ENCODE measurements at places on chromosomes 2 and 18. TPM values are rescaled to one million over a fixed set of nuclear protein-coding genes. Genes with fewer than 3 reads are reported as not detected.

DNA sequence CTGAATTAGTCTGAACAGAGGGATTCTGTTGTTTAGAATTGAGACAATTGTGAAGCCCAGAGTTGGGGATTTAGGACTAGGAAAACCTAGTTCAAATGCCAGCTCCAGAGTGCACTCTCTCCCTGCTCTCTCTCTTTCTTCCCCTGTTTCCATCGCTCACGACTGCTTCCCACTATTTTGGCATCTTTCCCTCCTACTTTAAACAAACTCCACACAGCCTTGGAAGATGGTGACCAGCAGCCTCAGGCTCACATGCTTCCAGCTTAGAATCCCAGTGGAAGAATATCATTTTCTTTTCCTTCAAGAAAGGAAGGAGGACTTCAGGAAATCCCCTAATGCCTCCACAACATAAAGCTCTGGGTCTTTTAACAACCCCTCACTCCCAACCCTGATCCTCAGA is 6.1 kb upstream of the DNMT3A start:
- DNase-seq, result peak; percentile 16

DNA sequence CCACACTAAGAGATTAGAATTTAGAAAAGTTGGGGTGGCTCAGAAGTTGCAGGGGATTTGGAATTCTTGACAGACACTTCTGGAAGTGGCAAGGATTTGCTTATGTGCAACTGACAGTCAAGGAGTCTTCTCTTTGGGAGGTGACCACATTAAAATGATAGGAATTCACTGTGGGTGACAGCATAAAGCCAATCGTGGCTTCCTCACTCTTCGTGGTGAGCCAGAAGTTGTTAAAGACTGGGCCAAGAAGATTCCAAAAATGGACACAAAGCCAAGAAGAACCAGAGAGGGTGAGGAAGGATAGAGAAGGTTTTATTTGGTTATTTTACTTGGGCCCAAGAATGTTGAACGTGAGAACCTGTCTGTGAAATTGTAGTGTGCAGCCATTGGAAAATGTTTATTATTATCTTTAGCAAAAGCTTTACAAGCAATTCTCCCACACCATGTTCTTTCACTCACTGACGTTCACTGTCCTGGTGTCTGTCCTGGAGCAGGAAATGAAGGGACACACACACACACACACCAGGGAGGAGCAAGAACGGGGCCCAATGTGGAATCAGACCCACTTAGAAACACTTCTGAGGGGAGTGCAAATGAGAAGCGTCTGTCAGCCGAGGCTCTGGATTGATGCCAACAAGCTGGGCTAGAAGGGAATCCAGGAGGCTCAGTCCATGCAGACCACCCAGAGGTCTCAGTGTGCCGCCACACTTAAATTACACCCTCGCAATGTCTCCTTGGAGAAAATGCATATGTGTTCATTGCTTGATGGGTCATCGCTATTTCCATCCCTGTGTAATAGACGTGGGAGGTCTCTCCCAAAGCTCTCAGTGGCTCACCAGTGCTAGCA is 37.2 kb downstream of the STEAP3 start:
- DNase-seq, result no peak

DNA sequence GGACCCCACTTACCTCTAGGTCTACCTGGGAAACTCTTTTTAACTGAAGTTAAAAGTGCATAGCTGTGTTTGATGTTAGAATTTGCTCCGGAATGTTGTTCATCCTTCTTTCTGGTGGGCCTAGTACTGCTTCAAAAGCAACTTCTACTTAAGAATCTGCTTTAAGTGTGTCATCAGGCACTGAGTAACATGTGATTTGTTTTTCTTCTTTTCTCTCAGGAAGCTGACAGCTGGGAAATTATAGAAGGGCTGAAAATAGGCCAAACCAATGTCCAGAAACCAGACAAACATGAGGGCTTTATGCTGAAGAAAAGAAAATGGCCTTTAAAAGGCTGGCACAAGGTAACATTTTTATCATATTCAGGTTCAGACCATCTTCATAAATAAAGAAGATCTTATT is 122.9 kb downstream of the PRKRA start:
- peak; percentile 37 for DNase-seq

DNA sequence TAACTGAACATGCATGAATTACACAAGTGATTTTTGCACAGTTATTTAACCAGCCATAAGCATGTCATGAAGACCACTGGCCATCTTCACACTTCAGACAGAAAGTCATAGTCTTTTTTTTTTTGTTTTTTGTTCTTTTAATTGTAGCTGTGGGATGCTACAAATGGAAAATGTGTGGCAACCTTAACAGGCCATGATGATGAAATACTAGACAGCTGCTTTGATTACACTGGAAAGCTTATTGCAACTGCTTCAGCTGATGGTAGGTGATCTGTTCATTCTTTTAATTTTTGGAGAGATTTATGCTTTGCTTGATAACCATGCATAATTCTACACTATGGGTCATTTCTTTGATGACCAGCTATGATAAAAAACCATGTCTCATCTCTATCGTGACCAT is 35.6 kb downstream of the DAW1 start:
- no peak for DNase-seq

DNA sequence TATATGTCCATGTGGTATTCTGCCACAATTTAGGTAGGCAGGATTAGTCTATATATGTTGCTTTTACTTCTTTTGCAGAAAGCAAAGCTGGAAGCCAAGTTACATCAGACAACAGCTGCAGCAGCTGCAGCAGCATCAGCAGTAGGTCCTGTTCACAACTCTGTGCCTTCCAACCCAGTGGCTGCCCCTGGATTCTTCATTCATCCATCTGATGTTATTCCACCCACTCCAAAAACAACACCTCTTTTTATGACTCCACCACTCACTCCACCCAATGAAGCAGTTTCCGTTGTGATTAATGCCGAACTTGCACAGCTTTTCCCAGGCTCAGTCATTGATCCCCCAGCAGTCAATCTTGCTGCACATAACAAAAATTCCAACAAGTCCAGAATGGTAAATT is 107.6 kb downstream of the BIRC6 start:
- DNase-seq, result no peak

DNA sequence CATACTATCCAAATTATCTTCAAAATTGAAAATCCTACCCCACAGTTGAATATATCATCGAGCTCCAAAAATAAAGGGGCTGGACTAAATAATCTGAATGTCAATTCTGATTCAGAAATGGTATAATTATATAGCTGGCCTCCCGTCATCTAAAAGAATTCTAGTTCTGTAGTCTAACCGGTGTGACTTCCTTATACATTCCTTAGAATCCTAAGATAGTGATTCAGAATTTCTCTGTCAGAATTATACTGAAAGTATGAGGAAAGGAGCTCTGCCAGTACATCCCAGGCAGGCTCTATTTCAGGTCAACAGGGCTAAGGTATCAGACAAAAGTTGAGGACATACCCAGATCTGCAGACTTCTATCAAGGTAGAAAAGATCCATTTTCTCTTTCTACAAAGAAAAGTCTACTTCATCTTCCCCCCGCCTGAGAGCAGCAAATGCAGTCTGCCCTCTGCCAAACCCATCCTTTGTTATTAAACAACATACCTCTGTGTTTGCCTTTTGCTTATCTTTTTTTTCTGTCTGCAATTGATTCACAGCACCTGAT is 128.5 kb downstream of the METTL4 start:
- no peak for DNase-seq

- no peak for DNase-seq
Measured at GRCh38 chr18:48222118-48222517, 187.1 kb downstream of the ZBTB7C start.

- DNase-seq, result no peak
Measured at GRCh38 chr2:66478299-66478698, 43.4 kb downstream of the MEIS1 start.

GRCh38 chr2:43348908-43349661 is 122.7 kb upstream of the ZFP36L2 start:
- no peak for DNase-seq

GRCh38 chr2:199692489-199692888 is 158.5 kb downstream of the FTCDNL1 start:
- DNase-seq, result no peak

GRCh38 chr18:79989195-79989497 is 783 bp upstream of the TXNL4A start:
- DNase-seq, result no peak

GRCh38 chr2:135829378-135830135 is 7.4 kb downstream of the LCT start:
- DNase-seq, result no peak

DNA sequence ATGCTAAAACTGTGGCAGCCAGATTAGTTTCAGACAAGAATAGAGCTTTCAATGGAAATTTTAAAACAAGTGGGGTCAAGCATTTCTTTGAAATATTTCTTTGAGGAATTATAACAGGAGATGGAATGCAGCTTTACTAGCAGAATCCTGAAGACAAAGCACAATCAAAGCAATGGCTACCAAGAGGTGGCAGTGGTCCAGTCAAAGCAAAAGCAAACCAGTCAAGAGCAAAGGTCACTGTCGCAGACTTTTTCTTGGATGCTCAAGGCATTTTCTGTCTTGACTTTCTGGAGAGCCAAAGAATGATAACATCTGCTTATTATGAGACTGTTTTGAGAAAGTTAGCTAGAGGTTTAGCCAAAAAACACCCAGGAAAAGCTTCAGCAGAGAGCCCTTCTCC is 351.2 kb upstream of the DLGAP1 start:
- DNase-seq, result no peak

DNA sequence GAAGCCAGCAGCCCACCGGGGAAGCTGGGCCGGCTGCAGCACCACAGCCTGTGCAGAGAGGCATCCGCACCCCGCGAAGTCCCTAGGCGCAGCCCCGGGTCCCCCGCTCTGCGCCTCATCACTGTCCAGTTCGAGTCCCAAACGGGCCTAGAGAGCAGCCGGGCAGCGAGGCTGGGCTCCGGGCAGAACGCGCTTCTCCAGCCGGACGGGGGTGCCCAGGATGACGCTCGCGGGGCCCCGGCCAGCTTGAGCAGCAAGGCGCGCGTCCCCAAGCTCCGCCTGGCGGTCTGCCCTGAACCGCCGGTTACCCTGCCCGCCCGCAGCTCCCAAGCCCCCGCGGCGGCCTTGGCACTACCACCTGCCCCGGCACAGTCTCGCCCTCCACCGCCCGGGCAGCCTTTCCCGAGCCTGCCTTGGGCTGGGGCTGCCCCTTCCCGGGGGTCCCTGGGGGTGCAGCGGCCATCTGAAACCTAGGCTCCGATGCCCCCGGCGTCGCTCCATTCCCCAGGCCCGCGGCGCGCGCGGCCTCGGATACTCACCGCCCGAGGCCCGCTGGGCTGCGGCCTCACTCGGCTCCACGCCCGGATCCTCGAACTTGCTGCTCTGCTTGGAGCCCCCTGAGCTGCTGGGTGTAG is 591 bp downstream of the SLC16A14 start:
- no peak for DNase-seq

- no peak for DNase-seq
Measured at GRCh38 chr2:190180313-190181122, 118.0 kb upstream of the MSTN start.

DNA sequence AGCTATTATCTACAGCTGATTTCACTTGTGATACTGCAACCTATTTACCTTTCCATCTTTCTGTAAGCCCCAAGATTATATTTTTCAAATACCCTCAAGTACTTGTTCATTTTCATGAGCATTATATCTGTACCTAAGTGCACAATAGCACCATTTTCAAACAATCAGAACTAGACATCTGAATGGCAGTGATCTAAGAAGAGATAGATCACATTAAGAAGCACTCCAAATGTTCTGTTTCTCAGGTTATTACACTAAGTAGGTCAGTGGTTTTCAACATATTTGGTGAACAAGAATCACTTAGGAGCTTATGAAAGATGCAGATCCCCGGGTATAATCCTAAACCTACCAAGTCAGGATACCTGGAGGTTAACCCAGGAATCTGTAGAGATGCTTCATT is 872.7 kb downstream of the DCDC2C start:
- DNase-seq, result no peak

DNA sequence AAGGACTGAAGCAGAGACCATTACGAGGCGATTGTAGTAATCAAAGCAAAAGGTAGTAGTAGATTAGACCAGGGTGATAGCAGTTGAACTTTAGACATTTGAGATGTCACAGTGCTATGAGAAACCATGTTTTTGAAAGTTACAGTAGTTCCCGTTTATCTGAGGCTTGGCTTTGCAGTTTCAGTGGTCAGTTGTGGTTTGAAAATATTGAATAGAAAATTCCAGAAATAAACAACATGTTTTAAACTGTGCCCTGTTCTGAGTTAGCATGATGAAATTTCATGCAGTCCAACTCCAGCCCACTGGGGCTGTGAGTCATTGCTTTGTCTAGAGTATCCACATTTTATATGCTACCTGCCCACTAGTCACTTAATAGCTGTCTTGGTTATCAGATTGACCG is 47.5 kb downstream of the ZNF638 start:
- DNase-seq, result peak; percentile 27

DNA sequence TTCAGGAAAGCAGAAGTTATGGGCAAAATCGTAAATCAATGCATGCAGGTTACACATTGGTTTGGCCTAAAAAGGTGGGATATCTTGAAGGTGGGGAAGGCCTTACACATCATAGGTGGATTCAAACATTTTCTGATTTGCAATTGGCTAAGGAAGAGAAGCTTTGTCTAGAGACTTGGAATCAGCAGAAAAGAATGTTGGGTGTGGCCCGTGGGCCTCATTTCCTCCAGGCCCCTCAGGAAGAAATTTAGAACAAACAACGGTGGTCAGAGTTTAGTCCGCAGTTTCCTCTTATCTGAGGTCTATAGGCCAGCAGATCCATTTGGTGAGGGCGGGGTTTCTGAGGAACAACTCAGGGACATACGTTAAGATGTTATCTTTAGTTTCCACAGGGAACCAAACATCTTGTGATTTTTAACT is 50.9 kb upstream of the AFF3 start:
- DNase-seq, result no peak

GRCh38 chr2:191010887-191011885 is 2.8 kb downstream of the STAT1 start:
- DNase-seq, result no peak

- no peak for DNase-seq
Measured at GRCh38 chr18:44898498-44898897, 217.8 kb downstream of the SETBP1 start.

- DNase-seq, result no peak
Measured at GRCh38 chr18:78876868-78877267, 102.8 kb upstream of the SALL3 start.

- DNase-seq, result peak; percentile 18
Measured at GRCh38 chr2:202771741-202772460, 99.7 kb downstream of the ICA1L start.

DNA sequence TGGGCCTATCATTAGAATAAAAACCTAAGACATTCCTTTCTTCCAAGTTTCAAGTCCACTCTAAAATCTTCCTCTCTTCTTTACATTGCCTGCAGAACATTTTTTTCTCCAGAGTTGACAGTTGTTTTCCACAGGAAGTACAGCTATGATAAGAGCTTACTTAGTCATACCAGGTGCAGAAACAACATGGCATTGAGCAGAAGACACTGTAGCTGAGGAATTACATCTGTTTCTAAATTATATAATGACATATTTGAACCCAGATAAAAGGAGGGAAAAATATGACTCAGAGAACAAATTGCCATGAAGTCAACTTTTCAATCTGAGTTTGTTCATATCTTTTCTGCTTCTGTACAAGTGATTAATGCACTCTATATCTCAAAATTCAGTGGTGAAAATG is 30.2 kb downstream of the CMPK2 start:
- DNase-seq, result no peak

The TMEM182 gene
- polyA plus RNA-seq, result 3.6 TPM

The TSPYL6 gene
- not detected for polyA plus RNA-seq

The EIF2B4 gene
- polyA plus RNA-seq, result 52.2 TPM

The SPEG gene
- polyA plus RNA-seq, result 32.8 TPM

The WNT10A gene
- polyA plus RNA-seq, result not detected

The EN1 gene
- not detected for polyA plus RNA-seq

The TRABD2A gene
- polyA plus RNA-seq, result 30.2 TPM

The ARHGAP28 gene
- 38.2 TPM for polyA plus RNA-seq
